Fibroblast of mammary gland (primary cell): ENCODE measurements at places on chromosomes 2 and 18.

GRCh38 chr18:3255611-3256165, 6.2 kb upstream of the MYL12B start:
- no peak for DNase-seq

DNA sequence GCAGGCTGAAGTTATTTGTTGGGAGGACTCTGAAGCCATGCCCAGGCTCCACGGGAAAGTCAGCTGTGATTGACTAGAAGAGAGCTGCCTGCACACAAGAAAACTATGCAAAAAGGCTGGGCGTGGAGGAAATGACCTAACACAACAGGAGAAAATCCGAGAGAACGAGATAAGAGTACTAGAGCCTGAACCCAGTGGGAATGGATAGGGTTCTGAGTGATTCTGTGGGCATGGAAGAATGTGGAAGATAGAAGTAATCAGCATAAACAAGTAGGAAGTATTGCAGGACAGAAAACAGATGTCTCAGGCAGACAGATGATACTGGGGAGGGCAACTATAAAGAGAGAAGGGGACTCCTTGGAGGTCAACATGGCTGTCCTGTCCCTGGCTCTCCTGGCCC, 12.1 kb upstream of the COPS8 start:
- peak; percentile 79 for DNase-seq

DNA sequence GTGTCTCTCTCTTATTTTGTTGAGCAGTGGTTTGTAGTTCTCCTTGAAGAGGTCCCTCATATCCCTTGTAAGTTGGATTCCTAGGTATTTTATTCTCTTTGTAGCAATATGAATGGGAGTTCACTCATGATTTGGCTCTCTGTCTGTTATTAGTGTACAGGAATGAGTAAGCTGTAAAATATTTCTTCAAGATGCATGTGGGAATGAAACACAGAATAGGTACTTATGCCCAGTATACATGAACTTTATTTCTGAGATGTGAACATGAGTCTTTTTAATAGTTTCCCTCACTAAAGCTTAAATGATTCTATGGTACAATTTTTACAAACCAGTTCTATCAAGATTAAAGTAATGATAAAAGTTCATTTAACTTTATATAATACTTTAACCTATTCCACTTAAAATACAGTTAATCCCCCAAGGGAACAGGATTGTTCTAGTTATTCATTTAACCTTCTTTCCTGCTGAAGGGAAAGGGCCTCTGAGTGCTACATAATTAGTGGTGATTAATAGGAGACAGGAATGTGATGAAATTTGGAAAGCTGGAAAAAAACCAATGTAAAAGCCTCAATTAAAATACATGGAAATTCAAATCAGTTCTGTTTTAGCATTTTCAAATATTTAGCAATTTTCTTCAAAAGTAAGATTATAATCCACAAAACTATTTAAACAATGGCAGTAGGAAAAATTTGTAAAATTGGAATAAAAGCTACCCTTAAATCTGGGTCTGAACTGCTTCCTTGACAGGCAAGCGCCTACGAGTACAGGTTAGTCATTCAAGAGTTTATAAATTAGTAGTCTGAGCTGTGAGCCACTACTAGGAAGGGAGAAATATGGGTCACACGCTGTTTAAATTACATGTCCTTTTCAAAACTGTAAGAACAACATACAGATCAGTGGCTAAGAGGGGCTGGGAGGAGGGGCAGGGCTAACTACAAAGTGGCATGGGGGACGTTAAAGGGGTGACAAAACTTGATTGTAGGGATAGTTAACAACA, 28.9 kb downstream of the SPIRE1 start:
- DNase-seq = peak; percentile 91

- peak; percentile 97 for DNase-seq
Observed at GRCh38 chr2:37585982-37586621, 85.3 kb downstream of the CDC42EP3 start.

GRCh38 chr2:191515551-191515950, 162.4 kb upstream of the NABP1 start:
- DNase-seq = no peak

DNA sequence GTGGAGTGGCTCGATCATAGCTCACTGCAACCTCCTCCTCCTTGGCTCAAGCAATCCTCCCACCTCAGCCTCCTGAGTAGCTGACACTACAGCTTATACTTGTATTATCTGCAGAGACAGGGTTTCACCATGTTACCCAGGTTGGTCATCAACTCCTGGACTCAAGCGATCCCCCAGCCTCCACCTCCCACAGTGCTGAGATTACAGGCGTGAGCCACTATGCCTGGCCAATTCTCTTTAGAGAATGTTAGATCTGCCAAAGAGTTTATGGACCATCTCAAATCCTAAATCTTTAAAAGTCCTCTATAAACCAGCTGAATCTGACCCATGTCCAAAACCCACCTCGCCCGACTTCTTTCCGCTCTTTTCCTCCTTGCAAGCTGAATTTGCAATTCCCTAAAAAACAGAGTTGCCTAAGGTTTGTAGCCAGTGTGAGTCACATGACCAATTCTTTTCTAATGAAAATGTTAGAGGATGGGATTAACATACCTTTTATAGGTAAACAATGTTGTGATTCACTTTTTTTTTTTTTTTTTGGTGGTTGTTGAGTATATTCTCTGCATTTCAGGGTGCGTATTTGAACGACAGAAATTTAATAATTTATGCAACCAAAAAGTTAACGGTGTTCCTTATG, 2.4 kb upstream of the PMAIP1 start:
- no peak for DNase-seq

DNA sequence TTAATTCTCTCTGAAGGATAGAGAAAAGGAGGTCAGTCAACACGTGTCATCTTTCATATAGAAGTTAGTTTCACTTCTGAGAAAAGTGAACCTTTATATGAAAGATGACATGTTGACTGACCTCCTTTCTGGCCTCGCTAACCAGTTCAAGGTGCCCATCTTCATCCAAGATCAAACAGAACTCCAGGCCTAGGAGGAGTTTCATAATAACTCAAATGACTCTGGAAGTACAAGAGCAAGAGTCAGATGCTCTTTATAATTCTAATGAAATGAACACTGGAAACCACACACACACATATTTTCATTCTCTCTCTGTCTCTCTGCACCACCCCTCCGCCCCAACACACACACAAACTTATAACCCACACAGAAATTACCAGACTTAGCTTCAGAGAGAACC, 16.3 kb downstream of the ANKRD44 start:
- DNase-seq = no peak
